Activated naive CD8-positive, alpha-beta T cell treated with anti-CD3 and anti-CD28 coated beads, Interleukin-2, amount 10 ng/mL, durations not matched to agents 7 days and 5 days (primary cell): ENCODE measurements at places on chromosomes 4 and X.

DNA sequence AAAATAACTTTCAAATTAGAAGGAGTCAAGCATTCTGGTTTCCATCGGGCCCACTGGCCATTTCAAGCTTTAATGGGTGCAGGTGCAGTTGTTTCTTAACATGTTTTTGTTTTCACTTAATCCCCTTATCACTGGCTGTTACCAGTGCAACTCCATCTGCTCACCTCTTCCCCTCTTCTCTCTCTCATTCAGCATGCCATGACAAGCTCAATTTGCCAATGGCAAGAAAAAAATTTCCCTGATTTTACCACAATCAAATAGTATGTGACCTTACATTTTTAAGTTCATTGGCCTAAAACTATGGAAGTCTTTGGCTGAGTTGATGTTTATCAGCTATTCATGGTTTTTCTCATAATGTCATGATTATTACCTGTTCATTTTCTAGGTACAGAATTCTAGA, 299.1 kb upstream of the BMP3 start:
- no peak overlapping the region for H3K27ac ChIP-seq
- H3K27me3 ChIP-seq: no peaks in the 10 kb centered on the region
- H3K4me1 ChIP-seq: no peaks in the 10 kb centered on the region
- DNase-seq: no peak
- no peak overlapping the region for H3K4me3 ChIP-seq
- H3K36me3 ChIP-seq: no peaks in the 10 kb centered on the region

GRCh38 chrX:16852617-16853179, 17.5 kb downstream of the RBBP7 start:
- no peaks in the 10 kb centered on the region for H3K27me3 ChIP-seq
- H3K4me1 ChIP-seq: peaks cover 4% of the 10 kb centered on the region
- no peak for DNase-seq
- H3K27ac ChIP-seq: no peak overlapping the region

DNA sequence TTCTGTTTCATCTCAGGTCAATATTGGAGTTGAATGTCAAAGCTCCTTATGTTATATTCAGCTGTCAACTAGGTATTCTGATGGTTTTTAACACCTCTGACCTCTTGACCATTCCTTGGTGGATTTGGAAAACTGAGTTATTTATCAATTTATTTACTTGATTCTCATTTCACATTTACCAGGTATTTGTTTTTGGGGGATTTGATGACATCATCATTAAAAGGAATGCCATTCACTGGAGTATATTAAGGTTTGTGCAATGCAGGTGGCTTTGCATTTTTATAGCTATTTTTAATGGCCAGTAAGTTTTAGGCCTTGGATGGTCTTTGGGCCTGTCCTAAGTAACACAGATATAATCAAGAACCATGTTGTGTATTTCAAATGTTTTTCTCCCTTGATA, 67.2 kb downstream of the TSPAN7 start:
- H3K27me3 ChIP-seq: no peaks in the 10 kb centered on the region
- H3K36me3 ChIP-seq: no peaks in the 10 kb centered on the region
- H3K4me3 ChIP-seq: no peak overlapping the region
- peaks cover 3% of the 10 kb centered on the region for H3K4me1 ChIP-seq
- no peak overlapping the region for H3K27ac ChIP-seq

- peaks cover 4% of the 10 kb centered on the region for H3K27me3 ChIP-seq
- no peak overlapping the region for H3K27ac ChIP-seq
- no peak overlapping the region for H3K4me3 ChIP-seq
- H3K4me1 ChIP-seq: peaks cover under 1% of the 10 kb centered on the region
Observed at GRCh38 chrX:150990910-150991309, 7.8 kb downstream of the HMGB3 start.

GRCh38 chr4:16582526-16582925, 315.9 kb downstream of the LDB2 start:
- H3K36me3 ChIP-seq: no peaks in the 10 kb centered on the region
- H3K27me3 ChIP-seq: peaks cover 2% of the 10 kb centered on the region
- no peak for DNase-seq
- no peak overlapping the region for H3K27ac ChIP-seq
- H3K4me3 ChIP-seq: no peak overlapping the region

- peaks cover 7% of the 10 kb centered on the region for H3K4me1 ChIP-seq
- peaks cover 15% of the 10 kb centered on the region for H3K36me3 ChIP-seq
Observed at GRCh38 chr4:3124070-3124767, 49.7 kb downstream of the HTT start.

DNA sequence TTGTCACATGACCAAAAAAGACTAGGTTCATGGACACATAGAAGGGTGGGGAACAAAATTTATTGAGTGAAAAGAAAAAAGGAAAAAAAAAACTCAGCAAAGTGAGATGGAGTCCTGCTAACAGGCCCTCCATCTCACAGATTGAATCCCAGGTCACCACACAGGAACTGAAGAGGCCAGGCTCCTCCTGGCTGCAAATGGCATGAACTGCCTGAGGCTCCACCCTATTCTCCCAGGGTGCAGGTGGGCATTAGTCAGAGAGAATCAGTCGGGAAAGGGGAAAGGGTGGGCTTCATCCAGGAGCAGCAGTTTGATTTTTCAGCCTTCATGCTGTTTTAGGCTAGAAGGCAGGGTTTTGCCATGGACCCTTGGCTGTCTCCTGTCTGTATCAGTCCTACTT, 128.5 kb upstream of the GRID2 start:
- DNase-seq: no peak
- H3K4me1 ChIP-seq: no peaks in the 10 kb centered on the region
- no peak overlapping the region for H3K27ac ChIP-seq

- no peak for DNase-seq
- H3K36me3 ChIP-seq: peaks cover 20% of the 10 kb centered on the region
- no peaks in the 10 kb centered on the region for H3K27me3 ChIP-seq
- peaks cover 21% of the 10 kb centered on the region for H3K4me1 ChIP-seq
- H3K4me3 ChIP-seq: peak overlapping the region; percentile 93
Observed at GRCh38 chrX:54530357-54530900, 410 bp downstream of the GNL3L start.

- H3K4me1 ChIP-seq: peaks cover 8% of the 10 kb centered on the region
- peaks cover 26% of the 10 kb centered on the region for H3K36me3 ChIP-seq
- no peak overlapping the region for H3K27ac ChIP-seq
- no peak overlapping the region for H3K4me3 ChIP-seq
Observed at GRCh38 chrX:107102980-107103379, 15.6 kb downstream of the RBM41 start.

DNA sequence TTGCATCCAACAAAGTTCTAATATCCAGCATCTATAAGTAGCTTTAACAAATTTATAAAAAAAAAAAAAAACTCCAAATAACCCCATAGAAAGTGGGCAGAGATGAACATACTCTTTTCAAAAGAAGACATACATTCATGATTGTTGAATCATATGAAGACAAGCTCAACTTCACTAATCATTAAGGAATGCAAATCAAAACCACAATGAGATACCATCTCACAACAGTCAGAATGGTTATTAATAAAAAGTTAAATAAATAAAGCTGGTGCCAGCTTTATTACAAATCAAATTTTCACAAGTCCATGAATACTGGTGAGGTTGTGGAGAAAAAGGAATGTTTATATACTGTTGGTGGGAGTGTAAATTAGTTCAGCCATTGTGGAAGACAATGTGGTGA, 592.0 kb downstream of the IQCM start:
- H3K27me3 ChIP-seq: no peaks in the 10 kb centered on the region
- DNase-seq: no peak
- H3K4me1 ChIP-seq: no peaks in the 10 kb centered on the region
- H3K4me3 ChIP-seq: no peak overlapping the region
- H3K36me3 ChIP-seq: no peaks in the 10 kb centered on the region
- no peak overlapping the region for H3K27ac ChIP-seq

DNA sequence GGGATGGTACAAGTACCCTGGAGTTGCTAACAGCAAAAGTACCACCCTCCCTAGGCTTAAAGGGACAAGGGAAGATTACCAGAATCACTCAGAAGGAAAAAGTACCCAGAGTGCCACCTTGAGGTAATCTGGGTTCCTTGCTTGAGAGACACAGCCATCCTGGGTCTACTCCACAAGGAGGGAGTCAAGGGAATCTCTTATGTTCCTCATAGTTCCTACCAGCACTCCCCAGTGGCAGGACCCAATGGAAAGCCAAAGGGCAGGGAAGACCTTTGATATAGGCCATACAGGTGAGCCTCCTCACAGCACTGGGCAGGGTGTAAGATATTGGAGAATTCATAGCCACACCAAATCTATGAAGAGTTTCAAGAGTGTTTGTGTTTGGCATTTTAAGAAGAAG, 5.7 kb downstream of the IL2 start:
- H3K4me3 ChIP-seq: no peak overlapping the region
- no peaks in the 10 kb centered on the region for H3K27me3 ChIP-seq
- no peak overlapping the region for H3K27ac ChIP-seq
- no peaks in the 10 kb centered on the region for H3K36me3 ChIP-seq

- no peak for DNase-seq
- no peaks in the 10 kb centered on the region for H3K36me3 ChIP-seq
- H3K4me3 ChIP-seq: no peak overlapping the region
- H3K4me1 ChIP-seq: no peaks in the 10 kb centered on the region
Observed at GRCh38 chr4:123943976-123944375, 547.4 kb downstream of the SPRY1 start.

DNA sequence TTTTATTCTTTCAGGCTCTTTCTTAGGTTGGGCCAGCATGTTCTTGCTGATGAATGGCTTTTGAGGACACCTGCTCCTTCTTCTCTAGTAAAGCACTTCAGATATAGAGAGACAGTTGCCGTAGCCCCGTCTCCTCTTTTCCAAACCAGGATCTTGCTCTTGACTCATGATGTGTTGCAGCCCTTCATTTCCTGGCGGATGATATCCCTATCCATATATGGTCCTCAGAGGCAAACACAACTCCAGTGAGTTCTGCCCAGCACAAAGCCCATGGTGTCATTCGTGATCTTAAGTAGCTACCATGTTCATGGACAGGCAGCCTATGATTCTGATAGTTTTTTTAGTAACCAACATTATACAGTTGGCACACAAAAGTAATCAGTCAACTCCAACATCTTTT, 59.8 kb upstream of the ACSL1 start:
- no peak overlapping the region for H3K4me3 ChIP-seq
- peaks cover 4% of the 10 kb centered on the region for H3K4me1 ChIP-seq
- no peak overlapping the region for H3K27ac ChIP-seq
- peaks cover 21% of the 10 kb centered on the region for H3K27me3 ChIP-seq
- no peak for DNase-seq
- no peaks in the 10 kb centered on the region for H3K36me3 ChIP-seq

GRCh38 chr4:79977131-79977840, 95.7 kb downstream of the ANTXR2 start:
- H3K4me1 ChIP-seq: no peaks in the 10 kb centered on the region
- DNase-seq: no peak
- no peak overlapping the region for H3K27ac ChIP-seq
- H3K4me3 ChIP-seq: no peak overlapping the region
- no peaks in the 10 kb centered on the region for H3K27me3 ChIP-seq

- no peak for DNase-seq
- H3K27me3 ChIP-seq: no peaks in the 10 kb centered on the region
- peaks cover 40% of the 10 kb centered on the region for H3K36me3 ChIP-seq
- no peak overlapping the region for H3K27ac ChIP-seq
Observed at GRCh38 chr4:98574816-98575215, 83.6 kb downstream of the TSPAN5 start.
